ENCODE measurements at places on chromosomes 3 and 15.
A peak's percentile ranks its signal among the peaks of the same experiment; 100 is the strongest.

GRCh38 chr3:121436641-121437040 is 109.1 kb downstream of the POLQ start:
- peak; percentile 69 for DNase-seq

DNA sequence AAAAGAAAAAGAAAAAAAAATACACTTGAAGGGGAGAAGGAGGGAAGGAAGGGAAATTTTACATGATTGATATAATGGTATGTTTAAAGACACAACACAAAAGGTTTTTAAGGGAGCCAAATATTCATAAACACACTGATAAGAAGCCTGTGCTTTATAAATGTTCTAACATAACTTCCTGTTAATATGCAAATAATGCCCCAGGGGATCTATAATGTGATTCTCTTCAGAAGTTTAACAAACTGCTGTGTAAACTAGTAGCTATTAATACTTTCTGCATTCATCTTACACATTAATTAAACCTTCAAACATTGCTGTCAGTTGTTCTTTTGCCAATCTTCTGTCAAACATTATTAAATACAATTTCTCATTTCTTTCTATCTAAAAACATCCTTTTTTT is 231.6 kb downstream of the TJP1 start:
- no peak for DNase-seq

GRCh38 chr3:152356870-152357276 is 88.1 kb downstream of the MBNL1 start:
- no peak for DNase-seq

DNA sequence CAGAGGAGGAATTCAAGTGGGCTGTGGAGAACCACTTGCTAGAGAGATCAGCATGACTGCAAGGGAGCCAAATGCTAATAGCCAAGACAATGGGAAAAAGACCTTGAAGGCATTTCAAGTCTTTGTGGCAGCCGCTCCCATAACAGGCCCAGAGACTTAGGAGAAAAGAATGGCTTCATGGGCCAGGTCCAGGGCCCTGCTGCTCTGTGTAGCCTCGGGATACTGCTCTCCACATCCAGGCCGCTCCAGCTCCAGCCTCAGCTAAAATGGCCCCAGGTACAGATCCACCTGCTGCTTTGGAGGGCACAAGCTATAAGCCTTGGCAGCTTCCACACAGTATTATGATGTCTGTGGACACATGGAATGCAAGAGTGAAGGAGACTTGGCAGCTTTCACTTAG is 157.7 kb downstream of the NECTIN3 start:
- no peak for DNase-seq

GRCh38 chr15:74793135-74794028 is 11.5 kb downstream of the CSK start:
- no peak for DNase-seq

GRCh38 chr3:11165476-11165875 is 11.2 kb downstream of the HRH1 start:
- no peak for DNase-seq

GRCh38 chr3:73451301-73451944 is 173.3 kb downstream of the PDZRN3 start:
- peak; percentile 53 for DNase-seq

GRCh38 chr3:128518587-128519490 is 25.8 kb upstream of the GATA2 start:
- no peak for DNase-seq

- DNase-seq = peak; percentile 86
These were observed 377.1 kb upstream of the TBL1XR1 start for GRCh38 chr3:177574222-177574856.

DNA sequence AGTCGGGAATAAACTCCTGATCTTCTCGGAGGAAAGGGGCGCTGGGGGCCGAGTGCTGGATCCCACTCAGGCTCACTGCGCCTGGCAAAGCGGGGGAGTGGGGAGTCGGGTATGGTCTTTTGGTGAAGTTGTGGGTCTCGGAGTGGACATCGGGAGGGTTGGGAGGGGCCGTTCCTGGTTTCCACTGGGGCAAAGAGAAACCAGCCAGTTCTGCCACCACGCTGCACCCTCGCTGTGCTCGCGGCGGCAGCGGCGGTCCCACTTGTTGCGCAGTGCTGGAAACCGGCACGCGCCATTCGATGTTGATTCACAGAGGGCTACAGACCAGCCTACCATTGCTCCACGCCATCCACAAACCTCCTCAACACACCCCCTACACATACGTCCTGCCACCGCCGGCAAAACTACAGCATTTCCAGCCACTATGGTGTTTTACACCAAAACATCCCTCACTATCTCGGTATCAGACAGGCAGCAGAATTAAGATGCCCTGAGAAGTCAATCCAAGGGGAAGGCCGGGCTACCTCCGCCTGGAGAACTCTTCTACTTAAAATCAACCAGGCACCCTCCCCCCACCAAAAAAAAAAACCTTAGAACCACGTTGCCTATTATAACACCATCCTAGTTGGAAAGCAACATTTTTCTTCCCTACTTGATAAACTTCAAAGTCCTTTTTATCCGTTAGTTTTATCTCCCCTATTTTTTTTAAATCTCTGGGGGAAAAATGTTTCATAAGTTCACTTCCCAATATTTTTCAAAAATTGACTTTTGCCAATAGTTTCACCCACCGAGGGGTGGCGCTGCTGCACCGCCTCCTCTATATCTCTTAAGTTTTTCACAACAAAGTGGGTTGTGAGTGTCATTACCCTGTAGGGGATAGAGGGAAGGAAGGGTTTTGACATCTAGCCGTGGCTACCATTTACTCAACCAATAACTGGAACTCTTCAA is 3.6 kb downstream of the BCL6 start:
- peak; percentile 44 for DNase-seq

DNA sequence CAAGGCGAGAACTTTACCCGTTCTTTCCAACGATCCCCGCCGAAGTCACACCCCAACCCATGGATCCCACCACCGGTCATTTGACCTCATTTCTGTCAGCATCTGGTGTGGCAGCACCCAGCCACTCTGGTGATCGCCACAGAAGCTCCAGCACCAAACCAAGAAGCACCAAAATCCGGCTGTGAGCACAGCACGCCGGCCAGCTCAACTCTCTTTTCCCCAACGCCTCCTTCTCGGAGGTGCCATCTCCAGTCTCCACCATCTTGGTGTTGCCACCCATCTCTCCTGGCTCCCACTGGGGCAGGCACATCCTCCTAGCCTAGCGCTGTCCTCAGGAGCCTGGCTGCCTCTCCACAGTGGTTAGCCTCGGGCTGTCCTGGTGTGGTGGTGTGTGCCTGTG is 6.5 kb downstream of the MUC4 start:
- no peak for DNase-seq

- DNase-seq = no peak
These were observed 64.2 kb downstream of the MYO5A start for GRCh38 chr15:52464478-52464877.

DNA sequence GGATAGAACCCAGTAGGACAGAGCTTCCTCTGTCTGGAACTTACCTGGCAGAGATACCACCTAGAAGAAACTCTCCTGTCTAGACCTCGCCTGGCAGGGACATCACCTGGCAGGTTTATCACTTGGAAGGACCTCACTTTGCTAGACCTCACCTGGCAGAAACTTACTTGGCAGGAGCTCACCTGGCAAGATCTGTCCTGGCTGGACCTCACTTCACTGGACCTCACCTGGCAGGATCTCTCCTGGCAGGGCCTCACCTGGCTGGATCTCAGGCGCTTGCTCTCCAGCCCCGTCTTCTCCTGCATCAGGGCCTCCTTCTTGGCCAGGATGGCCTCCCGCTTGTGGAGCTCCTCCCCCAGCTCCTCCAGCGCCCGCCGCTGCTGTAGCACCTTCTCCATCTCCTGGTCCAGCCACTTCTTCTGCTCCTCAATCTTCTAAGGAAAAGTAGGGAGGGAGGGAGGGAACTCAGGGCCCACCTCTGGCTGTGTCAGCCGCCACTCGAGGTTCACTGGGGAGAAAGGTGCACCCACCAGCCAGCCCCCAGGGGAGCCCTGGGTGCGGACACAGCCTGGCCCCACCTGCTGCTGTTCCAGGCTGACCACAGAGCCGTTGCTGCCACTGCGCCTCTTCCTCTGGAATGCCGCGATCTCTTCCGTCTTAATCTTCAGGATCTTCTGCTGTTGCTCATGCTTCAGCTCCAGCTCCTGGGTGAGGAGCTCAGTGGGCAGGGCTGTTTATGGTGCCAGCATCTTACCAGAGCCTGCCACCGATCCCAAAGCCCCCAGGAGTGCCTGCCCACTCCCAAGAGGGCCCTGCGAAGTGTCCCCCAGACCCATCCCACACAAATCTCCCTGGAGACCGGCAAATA is 22.5 kb downstream of the KIF7 start:
- DNase-seq = no peak

DNA sequence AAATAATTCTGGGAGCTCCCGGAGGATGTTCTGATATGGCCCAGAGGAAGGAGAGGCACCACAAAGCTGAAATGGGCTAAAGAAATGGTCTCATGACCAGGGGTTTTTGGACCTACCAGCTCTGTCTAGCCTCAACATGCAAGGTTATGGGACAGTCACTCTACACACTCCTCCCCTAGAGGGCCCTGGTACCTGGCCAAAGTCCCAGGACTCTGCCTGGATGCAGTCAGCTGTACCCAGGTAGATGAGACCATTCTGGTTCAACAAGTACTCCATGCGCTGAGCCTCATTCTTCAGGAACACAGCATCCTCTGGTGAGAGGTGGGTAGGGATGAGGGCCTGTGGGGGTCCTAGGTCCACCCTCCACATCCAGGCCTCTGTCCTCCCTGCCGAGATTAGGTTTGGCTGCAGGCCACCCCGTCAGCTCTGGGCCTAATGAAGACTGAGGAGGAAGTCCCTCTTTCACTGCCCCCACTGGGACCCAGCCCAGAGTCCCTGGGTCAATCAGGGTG is 9.5 kb downstream of the EPB42 start:
- DNase-seq = no peak
